Inflammatory macrophage treated with lipopolysaccharide for 4 hours (primary cell): ENCODE measurements at places on chromosomes 6 and 20.
A peak's percentile ranks its signal among the peaks of the same experiment; 100 is the strongest.

- DNase-seq: no peak
Observed at GRCh38 chr6:166930354-166930891, 25.9 kb downstream of the RNASET2 start.

DNA sequence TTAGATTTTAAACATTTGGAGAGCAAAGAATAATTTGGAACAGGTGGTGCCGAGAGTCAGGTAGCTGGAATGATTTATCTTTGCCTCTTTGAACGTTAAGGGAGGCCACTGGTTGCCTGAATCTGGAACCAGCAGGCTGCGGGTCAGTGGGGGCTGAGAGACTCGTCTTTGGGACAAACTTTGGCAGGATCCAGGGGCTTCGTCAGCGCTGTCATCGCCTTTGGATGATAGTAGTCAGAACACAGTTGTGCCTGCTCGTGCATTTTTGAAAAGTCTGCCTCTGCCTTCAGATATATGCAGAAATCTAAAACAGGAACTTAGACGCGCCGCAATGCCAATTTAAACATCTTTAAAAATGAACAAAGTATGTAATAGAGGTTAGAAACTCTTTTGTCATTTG, 5.0 kb downstream of the EYA2 start:
- no peak for DNase-seq

DNA sequence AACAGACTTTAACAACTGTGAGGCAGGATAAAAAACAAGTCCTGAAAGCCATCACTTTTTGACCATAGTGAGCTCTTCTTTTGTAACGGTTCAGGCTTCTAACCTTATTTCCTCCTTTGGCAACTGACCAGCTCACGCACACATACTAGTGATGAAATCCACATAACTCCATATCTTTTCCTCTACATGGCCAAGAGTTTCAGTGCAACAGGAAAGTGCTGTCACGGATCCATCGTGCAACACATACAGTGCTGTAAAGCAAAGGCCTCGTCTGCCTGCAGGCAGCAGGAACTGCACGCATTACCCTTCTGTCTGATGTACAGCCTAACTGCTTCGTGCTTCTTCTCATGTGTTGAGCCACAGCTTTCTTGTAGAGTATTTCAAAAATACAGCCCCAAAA, 108.5 kb downstream of the EPM2A start:
- no peak for DNase-seq

- DNase-seq: no peak
Observed at GRCh38 chr20:57819691-57820380, 110.0 kb upstream of the PMEPA1 start.

GRCh38 chr6:11425876-11426275, 111.7 kb upstream of the TMEM170B start:
- no peak for DNase-seq

- no peak for DNase-seq
Observed at GRCh38 chr20:37394543-37395409, 48.8 kb downstream of the SRC start.

DNA sequence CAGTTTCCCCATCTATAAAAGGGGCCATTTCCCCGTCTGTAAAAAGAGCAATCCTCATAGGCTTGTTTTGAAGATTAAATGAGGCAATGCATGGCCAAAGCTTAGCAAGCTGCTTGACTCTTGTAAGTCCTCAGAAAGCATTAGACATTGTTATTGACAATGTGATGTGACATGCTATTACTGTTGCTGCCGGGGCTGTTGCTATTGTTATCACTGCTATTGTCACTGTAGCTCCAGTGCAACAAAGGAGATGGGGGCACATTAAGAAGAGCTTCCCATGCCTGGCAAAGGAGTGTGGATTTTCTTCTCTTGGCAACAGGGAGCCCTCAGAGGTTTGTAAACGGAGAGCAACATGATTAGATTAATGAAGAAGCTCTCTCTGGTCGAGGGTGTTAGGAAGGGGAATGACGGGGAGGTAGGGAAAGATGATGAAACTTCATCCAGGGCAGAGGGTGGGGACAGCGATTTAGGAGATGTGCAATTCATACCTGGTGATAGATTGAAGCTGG, 33.1 kb upstream of the FAM83D start:
- DNase-seq: no peak

DNA sequence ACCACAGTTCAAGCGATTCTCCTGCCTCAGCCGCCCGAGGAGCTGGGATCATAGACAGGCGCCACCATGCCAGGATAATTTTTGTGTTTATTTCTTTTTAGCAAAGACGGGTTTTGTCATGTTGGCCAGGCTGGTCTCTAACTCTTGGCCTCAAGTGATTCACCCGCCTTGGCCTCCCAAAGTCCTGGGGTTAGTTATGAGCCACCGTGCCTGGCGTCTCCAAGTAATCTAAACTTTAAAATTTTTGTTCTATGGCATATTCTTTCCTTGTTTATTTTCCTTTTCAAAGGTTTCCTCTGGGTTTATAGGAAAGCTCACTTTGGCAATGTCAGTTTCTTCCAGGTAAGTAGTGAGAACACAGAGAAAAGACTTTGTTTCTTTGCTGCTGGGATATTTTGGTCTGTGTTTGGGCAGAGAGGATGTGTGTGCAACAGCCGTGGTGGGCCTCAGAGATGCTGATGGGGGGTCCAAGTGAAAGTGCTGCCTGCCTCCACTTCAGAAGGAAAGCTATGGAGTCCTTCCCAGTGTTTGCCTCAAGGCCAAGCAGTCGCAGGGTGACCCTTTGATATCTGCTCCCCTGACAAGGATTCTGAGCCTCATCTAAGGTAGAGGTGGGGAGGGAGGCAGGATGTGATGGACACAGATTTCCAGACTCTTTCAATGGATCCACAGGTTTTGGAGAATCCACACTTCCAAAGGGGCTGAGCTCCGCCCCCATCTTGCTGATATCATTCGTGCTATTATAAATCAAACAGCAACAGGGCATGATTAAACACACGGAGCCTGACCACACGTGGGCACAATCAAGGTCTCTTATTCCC, 2.3 kb downstream of the LRP11 start:
- DNase-seq: no peak

GRCh38 chr6:104711371-104711770, 148.3 kb downstream of the HACE1 start:
- peak; percentile 13 for DNase-seq

DNA sequence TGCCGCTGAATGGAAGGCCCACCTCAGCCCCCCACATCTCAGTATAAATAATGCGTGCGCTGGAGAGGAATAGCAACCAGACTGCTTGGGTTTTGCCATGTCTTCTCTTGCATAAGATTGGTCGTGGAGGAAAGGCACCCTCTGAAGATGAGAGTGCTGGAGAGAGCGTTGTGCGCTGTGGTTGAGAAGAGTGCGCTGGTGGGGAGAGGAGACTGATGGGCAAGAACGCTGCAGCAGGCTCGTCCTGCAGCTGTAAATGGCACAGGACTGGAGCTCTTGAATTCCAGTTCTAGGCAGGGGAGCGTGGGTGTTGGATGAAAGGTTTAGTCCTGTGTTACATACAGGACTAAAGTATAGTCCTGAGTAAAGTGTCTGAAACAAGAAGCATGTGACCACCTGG, 51.5 kb downstream of the RPRD1B start:
- DNase-seq: no peak

DNA sequence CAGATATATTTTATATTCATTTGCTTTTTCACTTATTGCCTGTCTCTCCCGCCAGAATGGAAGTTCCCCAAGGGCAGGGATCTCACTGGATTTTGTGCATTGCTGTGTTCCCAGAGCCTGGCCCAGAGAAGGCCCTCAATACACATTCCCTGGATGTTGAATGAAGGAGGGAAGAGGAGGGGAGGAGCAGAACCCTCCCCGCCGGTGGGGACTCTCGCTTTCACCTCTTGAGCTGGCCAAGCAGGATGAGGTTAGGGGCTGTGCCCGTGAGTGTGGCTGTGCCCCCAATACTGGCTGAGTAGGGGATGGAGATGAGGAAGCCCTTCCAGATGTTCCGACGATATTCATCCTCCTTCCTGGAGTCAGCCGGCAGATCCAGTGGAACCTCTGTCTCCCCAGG, 45.5 kb upstream of the OCSTAMP start:
- no peak for DNase-seq

DNA sequence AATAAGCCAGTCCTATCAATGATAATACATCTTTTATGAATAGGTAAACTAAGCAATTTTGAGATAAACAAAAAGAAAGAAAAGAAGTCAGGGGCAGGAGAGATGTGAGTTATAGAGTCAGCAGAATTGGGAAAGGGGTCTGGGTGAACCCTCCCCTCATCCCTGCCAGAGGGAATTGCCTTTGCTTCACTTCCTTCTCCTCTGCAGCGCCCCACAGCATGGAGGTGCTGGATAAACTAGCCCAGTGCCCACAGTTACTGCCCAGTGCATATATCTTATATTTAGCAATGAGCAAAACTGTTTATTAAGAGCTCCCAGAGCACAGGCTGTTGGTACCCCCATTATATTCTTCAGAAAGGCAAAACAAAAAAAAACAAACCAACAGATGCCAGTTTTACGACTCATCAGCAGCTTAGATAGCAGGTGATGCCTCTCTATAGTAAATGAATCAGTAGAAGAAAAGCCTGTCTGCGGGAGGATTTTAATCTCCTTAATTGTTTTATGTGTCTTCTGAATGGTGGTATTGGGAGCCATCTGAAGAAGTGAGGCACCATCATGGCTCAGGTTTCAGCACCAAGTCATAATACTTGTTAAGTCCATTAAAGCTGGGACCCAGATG, 419.2 kb downstream of the EPM2A start:
- DNase-seq: no peak

GRCh38 chr6:129882510-129883023, 21.5 kb upstream of the TMEM244 start:
- DNase-seq: peak; percentile 87

DNA sequence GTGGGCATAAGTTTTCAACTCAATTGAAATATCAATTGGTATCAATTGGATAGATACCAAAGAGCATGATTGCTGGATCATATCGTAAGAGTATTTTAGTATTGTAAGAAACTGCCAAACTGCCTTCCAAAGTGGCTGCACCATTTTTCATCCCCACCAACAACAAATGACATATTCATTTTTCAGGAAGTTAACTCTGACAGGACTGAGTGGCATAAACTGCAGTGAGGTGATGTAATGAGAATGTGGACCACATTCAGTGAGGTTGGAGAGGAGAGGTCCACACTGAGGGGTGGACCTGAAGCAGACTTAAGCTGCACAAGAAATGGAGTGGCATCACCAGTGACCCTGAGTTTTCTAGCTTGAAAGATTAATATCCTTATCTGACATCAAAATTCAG, 11.6 kb upstream of the CALHM6 start:
- DNase-seq: peak; percentile 46

DNA sequence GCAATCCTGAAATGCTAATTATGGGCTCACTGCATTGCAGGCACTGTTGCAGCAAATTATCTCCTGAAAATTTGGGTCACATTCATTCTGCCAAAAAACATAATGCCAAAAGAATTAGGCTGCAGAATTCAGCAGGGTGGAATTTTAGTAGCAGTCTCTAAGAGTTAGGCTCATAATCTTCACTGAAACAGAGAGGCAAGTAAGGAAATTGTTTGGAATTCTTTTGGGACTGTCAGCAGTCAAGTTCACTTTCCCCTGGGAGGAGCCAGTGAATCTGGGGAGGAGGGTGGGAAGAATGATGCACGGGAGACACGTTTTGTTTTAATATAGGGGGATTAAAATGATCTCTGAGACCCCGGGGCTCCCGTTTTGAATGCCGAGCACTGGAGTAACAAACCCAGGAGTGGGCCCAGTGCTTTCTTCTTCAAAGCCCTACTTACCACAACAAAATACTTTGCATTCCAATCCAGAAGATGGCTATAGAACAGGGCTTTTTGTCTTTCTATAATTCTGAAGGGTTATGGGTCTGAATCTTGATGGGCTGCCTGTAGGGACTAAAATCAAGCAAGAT, 44.7 kb downstream of the SOBP start:
- no peak for DNase-seq

GRCh38 chr6:87995461-87995860, 52.2 kb upstream of the SPACA1 start:
- no peak for DNase-seq

DNA sequence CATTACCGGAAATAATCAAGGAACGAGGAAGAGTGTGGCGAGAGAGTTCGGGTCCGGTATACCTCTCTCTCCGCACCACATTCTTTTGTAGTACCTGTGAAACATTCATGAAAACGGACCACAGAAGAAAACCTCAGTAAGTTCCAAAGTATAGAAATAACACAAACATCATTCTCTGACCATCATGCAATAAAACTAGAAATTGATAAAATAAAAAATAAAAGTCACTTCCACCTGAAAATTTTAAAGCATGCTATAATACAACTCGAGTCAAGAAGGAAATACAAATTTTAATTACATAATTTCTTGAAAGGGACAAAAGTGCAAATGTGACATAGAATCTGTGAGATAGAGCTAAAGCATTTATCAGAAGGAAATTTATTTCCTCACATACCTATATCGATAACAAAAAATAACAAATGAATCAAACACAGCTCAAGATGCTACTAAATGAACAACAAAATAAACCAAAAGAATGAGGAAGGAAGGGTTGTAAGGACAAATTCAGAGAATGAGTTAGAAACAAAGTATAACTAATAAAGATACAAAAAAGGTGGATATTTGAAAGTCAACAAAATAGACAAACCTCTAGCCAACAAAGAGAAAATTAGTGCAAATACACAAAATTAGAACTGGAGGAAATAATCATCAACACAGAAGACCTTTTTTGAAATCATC, 84.2 kb downstream of the TRIM27 start:
- no peak for DNase-seq

- no peak for DNase-seq
Observed at GRCh38 chr6:16412171-16412570, 173.8 kb downstream of the GMPR start.

- DNase-seq: no peak
Observed at GRCh38 chr6:88119769-88120168, 46.4 kb downstream of the CNR1 start.

GRCh38 chr6:146803601-146804000, 204.8 kb downstream of the ADGB start:
- DNase-seq: no peak

DNA sequence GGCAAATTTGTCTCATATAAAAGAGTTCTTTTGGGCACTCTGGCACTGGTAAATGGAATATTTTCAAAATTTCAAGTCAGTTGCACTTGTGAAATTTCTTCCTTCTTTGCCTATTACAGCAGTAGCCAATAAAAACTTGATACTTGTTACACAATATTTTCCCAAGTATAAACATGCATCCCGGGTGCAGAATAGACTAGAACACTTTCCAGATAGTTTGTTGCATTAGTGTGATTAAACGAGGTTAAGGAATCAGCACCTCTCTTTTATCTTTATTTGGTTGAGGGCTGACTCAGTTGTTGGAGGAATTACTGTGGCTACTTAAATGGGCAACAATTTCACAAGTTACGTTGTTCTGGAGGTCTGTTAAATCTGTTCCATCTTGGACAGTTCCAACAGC, 467.5 kb downstream of the CDKAL1 start:
- no peak for DNase-seq
